COR-L47 (cell line): ENCODE measurements at places on chromosomes 11 and 22.

DNA sequence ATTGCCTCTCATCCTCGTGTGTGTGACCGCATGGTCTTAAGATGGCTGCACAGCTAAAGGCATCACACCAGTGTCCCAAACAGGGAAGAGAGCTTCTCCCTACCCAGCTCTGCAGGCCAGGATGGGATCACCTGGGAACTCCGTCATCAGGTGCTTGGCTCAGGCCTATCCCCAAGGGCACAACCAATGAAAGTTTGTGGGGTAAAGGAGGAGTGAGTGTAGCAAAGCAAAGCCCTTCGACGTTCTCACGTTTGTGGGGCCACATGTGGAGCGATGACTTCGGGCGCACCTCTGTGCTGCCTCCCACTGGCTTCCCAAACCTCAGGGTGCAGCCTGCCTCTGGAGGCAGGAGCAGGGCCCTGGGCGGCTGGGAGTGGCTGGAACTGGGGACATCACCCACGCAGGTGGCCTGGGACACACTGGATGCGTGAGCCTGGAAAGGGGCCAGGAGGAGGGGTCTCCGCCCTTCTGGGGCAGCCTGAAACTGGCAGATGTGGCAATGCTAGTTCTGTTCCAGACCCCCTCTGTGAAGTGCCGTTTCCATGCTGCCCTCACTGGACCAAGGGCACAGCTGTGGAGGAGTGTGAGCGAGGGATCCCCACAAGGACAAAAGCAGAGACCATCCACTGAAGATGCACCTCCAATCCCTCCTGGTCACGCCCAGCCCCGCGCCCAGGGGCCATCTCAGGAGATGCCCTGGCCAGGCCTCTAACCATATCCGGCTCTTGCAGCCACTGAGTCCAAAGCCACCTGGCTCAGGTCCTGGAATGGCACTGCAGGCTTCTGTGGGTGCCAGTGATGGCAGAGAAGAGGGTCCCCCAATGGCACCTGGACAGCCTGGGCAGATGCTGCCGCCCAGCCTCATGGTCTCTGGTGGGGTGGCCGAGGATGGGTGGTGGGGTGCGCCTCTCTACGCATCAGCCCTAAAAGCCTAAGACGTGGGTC is 30.6 kb upstream of the GAL start:
- DNase-seq: no peak

DNA sequence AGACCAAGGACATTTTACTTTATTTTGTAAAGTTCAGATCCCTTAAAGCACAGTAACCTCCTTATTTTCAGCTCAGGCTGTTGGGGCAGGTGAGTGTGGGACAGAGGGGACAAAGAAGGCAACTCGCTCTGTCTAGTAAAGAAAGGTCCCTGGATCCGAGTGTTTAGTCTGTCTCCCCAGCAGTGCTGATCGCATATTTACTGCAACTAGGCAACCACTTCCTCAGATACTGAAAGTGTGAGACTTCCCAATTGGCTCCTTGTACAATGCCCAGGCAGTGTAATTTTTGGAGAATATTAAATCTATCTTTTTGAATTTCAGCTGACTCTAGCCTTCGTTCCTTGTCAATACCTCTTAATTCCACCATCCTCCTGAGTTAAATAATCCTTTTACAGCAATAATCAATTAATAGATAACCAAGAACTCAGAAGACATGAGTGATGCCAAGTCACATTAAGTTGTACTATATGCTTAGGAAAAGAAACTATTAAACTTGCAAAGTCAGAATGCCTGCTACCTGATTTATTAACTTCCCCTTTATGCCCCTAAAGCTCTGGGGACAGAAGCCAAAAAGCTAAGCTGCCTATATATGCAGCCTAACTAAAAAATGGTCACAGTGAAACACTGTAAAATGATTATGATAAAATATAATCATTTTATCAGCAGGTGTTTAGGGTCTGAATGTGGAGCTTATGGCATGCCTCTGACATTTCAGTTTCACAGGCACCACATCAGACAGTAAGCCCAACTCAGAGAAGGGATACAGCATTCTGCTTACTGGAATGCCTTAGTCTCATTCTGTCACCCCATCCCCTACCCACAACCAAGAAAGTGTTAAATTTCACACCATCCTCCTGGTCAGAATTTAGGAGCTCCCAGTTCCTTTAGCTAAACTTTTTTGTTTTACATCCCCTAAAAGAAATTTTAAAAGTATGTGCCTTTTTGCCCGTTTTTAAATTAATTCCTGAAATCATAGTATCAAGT is 138.7 kb downstream of the TRIM44 start:
- DNase-seq: no peak

GRCh38 chr11:122137078-122137793 is 21.2 kb upstream of the BLID start:
- DNase-seq: no peak

DNA sequence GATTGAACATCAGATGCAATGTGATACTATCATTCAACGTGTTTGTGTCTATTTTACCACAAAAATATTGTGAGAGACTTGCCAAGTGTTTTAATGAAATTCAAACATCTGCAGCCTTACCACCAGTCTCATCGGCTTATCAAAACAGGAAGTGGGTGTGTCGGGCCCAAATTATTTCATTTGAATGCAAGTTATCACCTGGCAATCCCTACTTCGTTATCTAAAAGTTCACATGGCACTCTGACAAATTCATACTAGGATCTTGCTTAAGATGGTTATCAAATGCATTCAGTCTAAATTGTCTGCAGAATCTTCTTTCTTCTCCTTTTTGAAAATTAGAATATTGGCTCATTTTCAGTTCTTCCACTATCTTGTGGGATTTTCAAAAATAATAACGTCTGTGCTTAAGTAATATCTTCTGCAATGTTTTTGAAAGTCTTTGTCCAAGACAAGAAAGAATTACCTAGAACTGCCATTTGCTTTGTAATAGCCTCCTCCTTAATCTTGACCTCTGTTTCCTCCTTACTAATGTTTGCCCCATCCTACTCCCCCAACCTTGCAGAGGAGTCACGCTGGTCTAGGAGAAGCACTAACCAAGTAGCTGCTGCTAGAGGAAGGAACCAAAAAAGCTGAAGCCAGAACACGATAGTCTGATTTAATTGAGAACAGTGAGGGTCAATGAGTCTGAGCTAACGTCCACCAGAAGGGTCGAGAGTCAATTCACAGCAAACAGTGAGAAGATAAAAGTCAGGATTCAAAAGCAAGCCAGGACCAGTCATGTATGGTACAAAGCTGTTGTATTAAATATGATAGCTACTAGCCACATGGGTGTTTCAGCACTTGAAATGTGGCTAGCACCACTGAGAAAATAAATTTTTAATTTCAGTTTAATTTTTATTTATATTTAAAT is 10.2 kb upstream of the BIRC3 start:
- DNase-seq: peak; percentile 69

DNA sequence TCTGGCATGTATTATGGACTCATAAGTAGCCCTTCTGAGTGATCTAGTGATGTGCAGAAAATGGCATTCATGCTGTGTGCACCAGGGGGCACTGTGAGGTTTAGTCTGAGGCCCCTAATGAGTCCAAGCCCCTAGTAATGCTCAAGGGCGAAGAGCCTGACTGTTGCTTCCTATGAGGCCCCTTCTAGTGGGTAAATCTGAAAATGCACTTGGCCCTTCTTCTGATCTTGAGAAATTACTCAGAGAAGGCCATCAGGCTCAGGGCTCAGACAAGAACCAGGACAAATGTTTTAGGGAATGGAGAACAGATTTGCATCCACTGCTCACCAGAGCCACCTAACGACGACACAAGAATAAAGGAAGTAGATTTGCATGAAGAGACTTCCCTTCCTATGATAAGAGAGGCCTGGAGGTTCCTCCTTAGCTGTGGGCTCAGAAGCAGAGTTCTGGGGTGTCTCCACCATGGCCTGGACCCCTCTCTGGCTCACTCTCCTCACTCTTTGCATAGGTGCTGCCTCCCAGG is 75.8 kb downstream of the GGTLC2 start:
- peak; percentile 26 for DNase-seq

GRCh38 chr22:19874307-19875060 is 19.8 kb upstream of the GNB1L start:
- no peak for DNase-seq

GRCh38 chr11:128658502-128658901 is 35.4 kb upstream of the FLI1 start:
- no peak for DNase-seq

GRCh38 chr22:36900880-36901279 is 12.5 kb upstream of the CSF2RB start:
- no peak for DNase-seq

GRCh38 chr22:46122511-46122971 is 27.8 kb upstream of the PPARA start:
- peak; percentile 51 for DNase-seq

- no peak for DNase-seq
Observed at GRCh38 chr11:75481922-75482606, 43.7 kb downstream of the GDPD5 start.

GRCh38 chr22:47329727-47330650 is 567.5 kb downstream of the TBC1D22A start:
- no peak for DNase-seq

GRCh38 chr11:131408025-131408640 is 37.7 kb downstream of the NTM start:
- no peak for DNase-seq

DNA sequence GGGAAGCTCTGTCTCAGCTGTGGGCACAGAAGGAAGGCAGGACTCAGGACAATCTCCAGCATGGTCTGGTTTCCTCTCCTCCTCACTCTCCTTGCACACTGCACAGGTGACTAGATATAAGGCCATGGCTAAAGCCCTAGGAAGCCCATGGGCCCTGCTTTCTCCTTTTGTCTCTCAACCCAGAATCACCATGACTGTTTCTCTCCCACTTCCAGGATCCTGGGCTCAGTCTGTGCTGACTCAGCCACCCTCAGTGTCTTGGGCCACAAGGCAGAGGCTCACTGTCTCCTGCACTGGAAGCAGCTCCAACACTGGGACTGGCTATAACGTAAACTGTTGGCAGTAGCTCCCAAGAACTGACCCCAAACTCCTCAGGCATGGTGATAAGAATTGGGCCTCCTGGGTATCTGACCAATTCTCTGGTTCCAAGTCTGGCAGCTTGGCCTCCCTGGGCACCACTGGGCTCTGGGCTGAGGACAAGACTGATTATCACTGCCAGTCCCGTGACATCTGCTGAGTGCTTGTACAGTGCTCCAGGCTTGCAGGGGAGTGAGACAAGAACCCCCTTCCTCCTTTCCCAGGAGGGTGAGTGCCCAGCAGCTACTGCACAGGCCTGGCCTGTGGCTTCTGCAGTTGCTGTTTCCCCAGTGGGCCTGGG is 104.0 kb upstream of the TOP3B start:
- DNase-seq: no peak

DNA sequence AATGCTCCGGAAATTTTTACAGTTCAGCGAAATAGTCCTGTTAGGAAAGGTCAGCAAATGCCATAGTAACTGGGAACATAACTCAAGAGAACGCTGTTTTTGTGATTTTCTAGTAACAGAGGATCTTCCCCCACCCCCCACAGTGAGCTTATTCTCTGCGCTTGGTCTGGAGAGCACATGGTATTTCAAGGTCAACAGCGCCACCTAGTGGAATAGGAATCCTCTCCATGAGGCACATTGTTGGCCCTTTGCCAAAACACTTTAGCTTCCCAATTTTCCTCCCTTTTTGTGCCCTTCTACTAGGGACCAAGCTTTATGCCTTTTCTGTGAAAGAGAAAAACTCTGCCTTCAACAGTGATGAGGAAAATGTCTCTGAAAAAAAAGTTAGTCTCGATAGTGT is 13.2 kb upstream of the OR4C12 start:
- peak; percentile 82 for DNase-seq

GRCh38 chr11:74033046-74033445 is 24.2 kb upstream of the UCP3 start:
- DNase-seq: no peak

DNA sequence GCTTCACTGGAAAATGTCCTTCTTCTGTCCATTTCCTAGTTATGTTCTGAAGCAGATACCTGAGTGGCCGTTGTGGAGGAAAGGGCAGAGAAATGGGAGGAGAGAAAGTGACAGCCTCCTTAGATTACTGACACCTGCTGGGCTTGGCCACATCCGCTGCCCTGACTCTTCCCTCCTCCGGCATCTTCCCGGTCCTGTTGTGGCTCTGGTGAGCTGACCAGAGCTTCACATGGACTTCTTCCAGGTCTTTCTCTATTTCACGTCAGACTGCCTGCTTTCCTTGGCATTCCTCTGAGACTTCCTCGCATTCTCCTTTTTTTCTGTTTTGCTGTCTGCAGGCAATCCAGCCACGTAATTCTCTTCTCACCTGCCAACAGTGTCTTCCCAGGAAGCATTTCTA is 138.7 kb upstream of the E2F8 start:
- DNase-seq: no peak

- no peak for DNase-seq
Observed at GRCh38 chr11:116233561-116233960, 539.2 kb downstream of the BUD13 start.

- DNase-seq: no peak
Observed at GRCh38 chr11:96680211-96681018, 290.6 kb downstream of the JRKL start.

GRCh38 chr11:38460429-38460828 is 1862.4 kb upstream of the RAG2 start:
- no peak for DNase-seq

GRCh38 chr11:119699227-119699626 is 29.8 kb downstream of the NECTIN1 start:
- no peak for DNase-seq

DNA sequence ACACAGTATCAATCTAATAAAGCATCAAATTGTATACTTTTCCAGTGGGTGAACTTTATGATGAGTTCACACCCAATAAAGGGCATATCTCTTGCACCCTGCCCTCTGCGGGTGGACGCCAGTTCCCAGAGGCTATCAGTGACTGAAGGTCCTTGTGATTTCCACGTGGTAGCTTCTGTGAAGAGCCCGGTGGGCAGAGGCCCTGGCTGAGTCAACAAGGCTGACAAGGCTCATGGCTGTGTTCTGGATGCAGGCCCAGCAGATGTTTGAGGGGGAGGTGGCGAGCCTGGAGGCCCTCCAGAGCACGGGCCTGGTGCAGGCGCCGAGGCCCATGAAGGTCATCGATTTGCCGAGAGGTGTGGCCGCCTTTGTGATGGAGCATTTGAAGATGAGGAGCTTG is 71.4 kb downstream of the PIWIL3 start:
- peak; percentile 49 for DNase-seq

GRCh38 chr22:45508814-45509213 is 6.1 kb downstream of the FBLN1 start:
- DNase-seq: no peak

GRCh38 chr11:78685156-78685555 is 110.5 kb upstream of the NARS2 start:
- no peak for DNase-seq
